SIG-M5 (cell line): ENCODE measurements at places on chromosomes 16 and 17.

- DNase-seq = no peak
Observed at GRCh38 chr17:76506408-76507345, 5.5 kb upstream of the RHBDF2 start.

DNA sequence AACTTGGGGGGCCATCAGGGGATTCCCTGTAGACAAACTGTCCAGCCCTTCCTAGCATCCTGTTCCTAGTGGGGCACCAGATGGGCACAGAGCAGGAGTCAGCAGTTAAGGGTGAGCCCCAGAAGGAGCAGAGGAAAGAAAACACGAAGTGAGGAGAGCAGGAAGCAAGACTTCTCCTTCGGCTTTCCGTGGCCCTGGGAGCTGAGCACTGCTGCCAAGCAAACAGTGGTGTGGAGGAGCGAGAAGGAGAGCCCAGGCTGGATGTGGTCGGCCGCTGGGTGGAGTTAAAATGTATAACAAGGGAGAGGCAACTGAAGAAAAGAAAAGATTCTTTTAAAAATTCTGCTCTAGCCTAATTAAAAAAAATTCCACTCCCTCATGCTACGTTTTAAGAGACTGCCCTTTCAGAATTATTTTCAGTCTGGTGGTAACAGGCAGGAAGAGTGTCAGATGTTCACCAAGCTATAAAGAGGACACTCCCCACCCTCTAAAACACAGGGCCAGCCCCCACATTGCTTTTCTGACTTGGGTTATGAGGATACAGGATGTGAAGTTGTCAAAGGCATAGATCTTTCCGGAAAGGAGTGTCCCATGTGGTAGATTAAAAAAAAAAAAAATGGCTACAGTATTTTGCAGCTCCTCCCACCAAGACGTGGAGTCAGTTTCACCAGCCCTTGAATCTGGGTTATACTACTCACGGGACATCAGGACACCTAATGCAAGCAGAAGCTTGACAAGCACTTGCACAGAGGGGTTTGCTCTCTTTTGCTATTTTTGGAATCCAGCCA lies 74.9 kb upstream of the ZFHX3 start:
- DNase-seq = no peak

- no peak for DNase-seq
Observed at GRCh38 chr16:27177031-27177774, 26.1 kb upstream of the KDM8 start.

DNA sequence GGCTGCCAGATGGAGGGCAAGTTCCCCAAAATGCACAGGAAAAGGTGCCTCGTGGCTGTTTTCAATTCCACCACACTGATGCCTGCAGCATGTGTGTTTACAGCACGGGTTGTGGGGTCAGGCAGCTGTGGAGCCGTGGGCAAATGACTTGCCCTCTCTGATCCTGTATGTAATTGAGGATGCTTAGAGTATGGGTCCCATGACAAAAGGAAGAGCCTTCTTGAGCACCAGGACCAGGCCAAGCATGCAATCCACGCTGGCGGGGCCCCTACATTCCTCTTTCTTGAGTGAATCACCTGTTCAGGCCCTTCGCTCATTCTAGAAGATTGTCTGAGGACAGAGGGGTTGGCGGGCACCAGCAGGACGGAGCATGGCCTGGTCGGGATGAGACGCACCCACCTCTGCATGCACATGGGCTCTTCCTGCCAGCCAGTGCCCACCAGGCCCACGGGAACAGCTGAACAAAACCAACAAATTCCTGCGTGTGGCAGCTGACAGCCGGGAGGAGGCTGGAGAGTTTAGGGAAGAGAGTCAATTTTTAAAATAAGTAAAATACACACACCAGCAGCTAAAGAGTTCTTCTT lies 1.4 kb upstream of the CTRB2 start:
- no peak for DNase-seq

- DNase-seq = no peak
Observed at GRCh38 chr16:14219983-14220382, 148.9 kb downstream of the MRTFB start.

GRCh38 chr16:58515125-58515870 lies at the start of gene SETD6:
TSS of gene SETD6 (plus strand) at chr16:58515517. CDS start at chr16:58515538, 21 bp downstream.
- no peak for DNase-seq

DNA sequence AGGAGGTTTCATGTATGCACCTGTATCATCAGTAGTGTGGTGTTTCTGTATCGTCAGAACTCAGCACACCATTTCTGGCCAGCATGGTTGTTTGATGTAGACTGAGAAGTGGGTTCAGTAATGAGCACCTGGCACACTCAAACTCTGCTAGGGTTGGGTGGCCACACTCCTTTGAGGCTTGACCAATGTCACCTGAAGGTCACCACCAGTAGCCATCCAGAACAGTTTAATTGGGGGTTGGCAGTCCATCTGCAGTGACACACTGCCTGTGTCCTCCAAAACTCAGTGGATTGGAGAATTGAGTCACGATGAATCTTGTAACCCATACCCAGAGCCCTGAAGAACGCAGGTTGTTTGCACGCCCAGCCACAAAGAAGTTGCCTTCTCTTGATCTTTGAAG lies 86.8 kb upstream of the HSBP1 start:
- no peak for DNase-seq
